Daoy (cell line): ENCODE measurements at places on chromosomes 5 and 9.
A peak's percentile ranks its signal among the peaks of the same experiment; 100 is the strongest.

DNA sequence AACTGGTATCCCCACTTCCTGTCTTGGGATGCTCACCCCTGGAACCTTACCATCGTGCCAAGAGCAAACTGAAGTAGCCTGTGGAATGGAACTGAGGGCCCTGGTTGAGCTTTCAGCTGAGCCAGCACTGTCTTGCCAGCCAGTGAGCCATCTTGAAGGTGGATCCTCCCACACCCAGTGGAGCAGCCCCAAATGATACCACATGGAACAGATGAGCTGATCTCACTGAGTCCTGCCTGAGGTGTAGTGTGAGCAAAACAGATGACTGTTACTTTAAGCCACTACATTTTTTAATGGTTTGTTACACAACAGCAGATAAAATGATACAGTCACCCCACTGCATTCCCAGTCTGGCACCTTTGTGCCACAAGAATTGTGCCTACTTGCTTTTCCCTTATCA lies 2.2 kb upstream of the PCYOX1L start:
- DNase-seq = no peak

GRCh38 chr9:35287987-35288632 lies 126.3 kb downstream of the UNC13B start:
- DNase-seq = peak; percentile 27

- peak; percentile 70 for DNase-seq
Observed at GRCh38 chr9:129752900-129753729, at the start of gene PTGES. Gene PTGES, minus strand, starts transcription at chr9:129753042. Its CDS starts 30 bp downstream, at chr9:129753012.

- DNase-seq = peak; percentile 60
Observed at GRCh38 chr9:72362680-72363139, 2.3 kb downstream of the ZFAND5 start.

DNA sequence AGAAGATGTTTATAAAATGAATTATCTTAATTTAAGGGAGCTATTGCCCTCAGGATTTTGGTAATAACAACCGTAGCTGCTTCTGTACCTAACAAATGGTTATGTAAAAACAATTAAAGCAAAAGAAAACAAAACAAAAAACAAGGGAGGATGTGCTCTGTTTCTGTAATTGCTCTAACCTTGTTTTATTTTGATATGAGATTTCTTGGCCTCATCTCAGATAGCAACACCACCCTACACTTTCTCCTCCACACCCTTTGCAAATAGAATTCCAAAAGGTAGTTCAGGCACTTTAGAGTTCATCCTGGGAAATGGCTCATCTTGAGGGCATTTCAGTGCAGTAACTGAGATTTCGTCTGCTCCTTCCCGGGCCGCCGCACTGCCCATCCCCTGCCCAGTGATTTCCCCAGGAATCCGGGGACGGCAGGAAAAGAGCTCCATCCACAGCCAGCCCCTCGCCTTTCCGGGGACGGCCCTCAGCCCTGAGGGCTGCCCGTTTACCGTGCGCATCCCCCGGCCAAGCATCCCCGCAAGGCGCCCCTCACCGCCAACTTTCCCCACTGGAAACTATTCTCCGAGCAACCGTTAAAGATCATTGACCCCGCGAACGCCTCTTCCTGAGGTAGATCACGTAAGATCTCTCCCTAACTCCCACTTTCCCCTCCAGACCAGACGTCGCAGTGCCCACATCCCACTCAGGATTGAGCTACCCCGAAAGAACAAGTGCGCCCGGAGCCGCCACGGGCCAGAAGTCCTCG lies 1.2 kb downstream of the FNBP1 start:
- DNase-seq = peak; percentile 54

DNA sequence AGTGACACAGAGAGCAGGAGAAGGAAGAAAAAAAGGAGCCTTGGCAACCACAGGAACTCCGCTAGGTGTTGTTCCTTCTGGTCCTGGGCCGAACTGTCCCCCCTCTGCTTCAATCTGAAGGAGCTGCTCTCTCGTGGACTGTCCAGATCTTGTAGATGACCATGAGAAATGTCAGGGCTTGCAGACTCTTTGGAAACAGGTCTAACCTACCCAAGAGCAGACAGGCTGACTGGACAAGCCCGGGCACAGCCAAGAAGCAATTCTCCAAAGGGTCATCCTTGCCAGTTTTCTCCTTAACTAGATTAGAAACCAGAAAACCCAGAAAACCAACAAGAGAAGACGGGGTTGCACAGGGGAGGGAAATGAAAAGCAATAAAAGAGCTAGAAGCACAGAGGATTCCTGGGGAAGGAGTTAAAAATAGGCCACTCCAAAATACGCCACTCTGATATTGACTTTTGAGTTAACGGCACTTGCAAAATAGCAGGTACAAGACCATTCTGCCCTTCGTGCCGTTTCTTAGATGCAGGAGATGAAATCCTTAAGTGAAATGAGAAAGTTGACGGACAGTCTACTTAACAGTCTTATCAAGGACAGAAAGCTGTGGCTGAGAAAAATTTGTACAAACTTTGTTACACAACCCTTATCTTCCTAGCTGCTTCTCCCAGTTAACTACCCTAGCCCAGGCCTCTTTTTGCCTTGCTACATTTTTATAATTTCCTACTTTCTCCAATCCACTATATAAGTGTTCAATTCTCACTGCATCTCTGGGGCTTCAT lies 5.8 kb downstream of the GCNT4 start:
- no peak for DNase-seq

GRCh38 chr5:132473668-132474067 lies 16.9 kb downstream of the IRF1 start:
- DNase-seq = no peak

- DNase-seq = no peak
Observed at GRCh38 chr9:113566016-113566711, 102.6 kb downstream of the RGS3 start.

DNA sequence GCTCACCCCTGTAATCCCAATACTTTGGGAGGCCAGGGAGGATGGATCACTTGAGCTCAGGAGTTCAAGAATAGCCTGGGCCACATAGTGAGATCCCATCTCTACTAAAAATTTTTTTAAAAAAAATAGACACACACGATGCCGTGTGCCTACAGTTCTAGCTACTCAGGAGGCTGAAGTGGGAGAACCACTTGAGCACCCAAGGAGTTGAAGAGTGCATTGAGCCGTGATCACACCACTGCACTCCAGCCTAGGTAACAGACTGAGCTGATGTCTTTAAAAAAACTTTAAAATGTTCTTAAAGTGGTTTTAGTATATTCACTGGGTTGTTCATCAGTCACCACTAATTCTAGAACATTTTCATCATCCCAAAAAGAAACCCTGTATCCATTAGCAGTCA lies 51.9 kb upstream of the RNF38 start:
- DNase-seq = no peak
